ENCODE measurements at places on chromosomes 3 and 15.

GRCh38 chr15:84035399-84035766 is 200.2 kb upstream of the GOLGA6L4 start:
- peak; percentile 8 for DNase-seq

- no peak for DNase-seq
Measured at GRCh38 chr3:52281981-52282801, 3.7 kb upstream of the WDR82 start.

GRCh38 chr3:126349611-126350501 is 7.4 kb downstream of the KLF15 start:
- DNase-seq: no peak

- DNase-seq: no peak
Measured at GRCh38 chr15:71329497-71330260, 214.4 kb downstream of the THSD4 start.

DNA sequence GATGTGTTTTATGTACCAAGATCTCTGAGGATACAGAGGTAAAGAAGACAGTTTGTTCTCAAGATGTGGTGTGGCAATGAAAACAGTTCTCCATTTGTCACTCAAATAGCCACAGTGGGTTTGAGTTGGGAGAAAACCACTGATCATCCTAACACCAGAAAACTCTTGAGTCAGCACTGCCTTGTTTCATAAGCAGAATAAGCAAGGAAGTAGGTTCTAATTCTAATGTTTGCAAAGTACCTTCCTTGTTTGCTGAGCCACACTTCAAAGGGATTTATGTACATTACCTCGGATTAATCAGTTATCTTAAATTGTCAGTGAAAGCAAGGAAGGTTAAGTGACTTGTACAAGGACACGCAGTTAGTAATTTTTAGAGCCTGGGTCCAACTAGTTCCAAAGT is 107.8 kb upstream of the BOC start:
- no peak for DNase-seq

DNA sequence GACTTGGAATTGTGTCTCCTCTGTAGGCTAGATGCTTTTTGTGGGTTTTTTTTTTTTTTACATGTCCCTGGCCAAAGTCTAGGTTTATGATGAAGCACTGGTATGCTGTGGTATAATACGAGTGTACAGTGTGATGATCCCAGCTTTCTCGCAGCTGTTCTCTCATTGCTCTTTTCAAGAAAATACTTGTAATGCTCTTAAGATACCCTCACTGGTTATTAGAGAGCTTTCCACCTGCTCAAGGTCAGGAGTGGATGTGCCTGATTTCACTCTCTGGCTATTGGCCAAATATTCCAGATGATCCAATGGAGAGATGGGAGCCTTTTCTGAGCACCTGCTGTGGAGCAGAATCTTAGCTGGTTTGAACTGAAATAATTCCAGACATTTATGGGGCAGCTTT is 215.1 kb downstream of the MYRIP start:
- DNase-seq: no peak

GRCh38 chr3:149332771-149333170 is 665 bp downstream of the TM4SF18 start:
- no peak for DNase-seq

DNA sequence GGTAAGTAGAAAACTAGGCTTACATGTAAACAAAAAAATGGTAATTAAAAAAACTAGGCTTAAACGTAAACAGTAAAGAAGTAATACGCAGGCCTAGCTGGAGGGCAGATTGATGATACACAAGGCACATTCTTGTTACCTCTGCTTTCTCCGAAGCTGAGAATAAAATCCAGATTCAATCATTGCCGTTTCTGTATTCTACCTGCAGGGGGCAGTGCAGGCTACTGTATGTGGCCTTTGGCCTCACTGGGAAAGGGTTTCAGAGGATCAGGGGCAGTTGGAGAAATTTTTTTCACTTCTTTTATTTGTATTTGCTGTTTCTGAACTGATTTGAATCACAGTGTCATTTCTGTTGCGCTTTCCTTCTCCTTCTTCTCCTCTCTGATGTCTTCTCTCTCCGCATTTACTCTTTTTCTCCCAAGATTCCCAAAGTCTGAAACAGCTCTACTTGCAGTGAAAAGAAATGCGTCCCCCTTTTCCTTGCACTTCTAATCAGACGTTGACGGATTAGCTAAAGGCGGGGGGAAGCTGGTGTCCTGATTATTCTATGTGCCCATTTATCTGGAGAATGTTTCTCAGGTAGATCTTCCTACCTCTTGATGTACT is 67.1 kb upstream of the MCTP2 start:
- DNase-seq: peak; percentile 65

DNA sequence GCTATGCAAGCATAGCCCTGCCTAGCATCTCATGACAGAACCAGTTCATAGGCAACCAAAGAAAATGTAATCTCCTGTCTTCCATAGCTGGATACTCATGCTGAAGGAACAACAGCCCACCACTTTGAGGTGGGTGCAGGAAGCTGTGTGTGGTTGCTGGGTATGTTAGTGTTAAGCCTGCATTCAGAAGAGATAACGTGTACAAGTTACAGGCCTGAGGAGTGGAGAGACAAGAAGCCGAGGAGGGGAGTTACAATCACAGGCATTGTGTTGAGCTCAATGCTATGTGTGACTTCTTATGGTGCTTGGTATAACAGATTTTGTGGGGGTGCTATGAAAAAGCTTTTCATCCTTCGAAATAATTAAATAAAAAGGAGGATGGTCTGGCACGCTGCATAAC is 42.8 kb upstream of the SECISBP2L start:
- no peak for DNase-seq

DNA sequence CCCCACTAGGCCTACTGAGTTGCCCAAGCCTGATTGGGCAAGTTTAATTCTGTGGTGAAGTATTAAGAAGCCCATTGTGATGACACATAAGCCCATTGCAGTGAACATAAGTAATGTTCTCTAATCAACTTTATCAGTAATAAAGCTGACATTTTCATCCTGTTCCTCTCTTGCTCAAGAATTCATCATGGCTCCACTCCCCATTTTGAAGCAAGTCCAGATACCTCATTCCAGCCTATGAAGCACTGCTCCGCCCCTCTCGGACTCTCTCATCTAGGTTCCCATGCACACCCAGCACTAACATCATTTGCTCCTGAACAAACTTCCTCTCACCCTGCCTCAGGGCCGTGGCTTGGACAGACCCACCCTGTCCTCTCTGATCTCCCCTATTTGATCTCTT is 10.5 kb downstream of the SHF start:
- no peak for DNase-seq

DNA sequence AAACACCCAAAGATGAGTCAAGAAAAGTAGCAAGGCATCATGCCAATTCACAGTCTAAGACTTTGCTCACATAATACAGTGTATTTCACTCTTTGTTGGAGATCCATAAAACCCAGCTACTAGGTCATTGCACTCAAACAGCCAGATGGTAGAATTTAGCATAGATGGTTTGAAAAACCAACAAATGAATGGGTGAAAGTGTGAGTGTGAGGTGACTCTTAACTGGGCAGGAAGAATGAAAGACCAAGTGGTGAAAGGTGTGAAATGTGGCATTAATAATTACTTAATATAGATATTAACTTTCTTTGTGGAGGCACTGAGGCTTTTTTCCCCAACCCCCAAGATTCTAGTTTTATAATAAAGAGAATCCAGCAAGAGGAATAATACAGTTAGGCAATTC is 159.5 kb downstream of the SQOR start:
- no peak for DNase-seq

DNA sequence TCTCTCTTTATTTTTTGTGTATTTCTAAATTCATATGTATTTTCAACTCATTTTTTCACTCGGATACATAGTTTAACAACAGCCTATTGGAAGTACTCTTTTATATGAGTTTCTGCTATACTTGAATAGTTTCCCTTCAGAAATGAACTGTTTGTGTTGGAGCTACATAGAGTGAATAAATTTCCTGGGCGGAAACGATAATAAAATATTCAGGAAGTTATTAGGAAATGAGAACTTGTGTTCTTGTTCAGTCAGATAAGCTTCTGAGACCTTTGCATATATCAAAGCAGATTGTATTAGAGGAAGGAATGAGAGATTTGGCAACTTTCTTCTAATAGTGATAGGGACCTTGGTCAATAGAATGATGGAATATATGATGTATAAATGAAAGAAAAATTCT is 27.3 kb downstream of the NEO1 start:
- DNase-seq: no peak

- DNase-seq: no peak
Measured at GRCh38 chr3:150761831-150762661, 923 bp downstream of the SIAH2 start.

- DNase-seq: no peak
Measured at GRCh38 chr3:37764586-37764985, 97.1 kb upstream of the CTDSPL start.

- no peak for DNase-seq
Measured at GRCh38 chr3:190013943-190014924, 106.5 kb downstream of the P3H2 start.

DNA sequence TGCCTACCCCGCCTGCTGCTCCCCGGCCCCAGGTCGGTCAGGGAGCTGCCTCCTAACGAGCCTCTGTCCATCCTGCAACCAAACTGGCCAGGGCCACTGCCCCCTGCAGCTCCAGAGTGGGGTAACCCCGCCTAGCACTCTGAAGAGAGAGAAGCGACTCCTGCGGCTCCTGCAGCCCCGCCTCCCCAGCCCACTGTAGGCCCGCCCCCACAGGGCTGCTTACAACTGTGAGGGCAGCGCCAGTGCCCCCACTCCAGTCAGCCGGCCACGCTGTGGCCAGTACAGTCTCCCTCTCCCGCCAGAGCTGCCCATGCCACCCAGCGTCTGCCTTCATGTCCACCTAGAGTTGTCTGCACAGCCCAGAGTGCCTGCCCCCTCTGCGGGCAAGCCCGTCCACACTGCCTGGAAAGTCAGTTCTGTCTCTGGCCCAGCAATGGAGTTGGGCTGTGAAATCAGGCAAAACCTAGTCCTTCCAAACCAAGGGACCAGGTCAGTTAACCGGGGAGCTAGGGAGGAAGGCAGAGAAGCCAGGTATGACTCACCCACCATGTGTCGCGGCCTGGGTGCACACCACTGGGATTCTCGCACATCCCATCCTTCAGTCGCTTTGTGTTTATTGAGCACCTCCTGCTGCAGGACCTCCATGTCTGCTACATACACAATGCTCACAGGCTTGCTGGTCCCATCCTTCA is 2.4 kb downstream of the UCN2 start:
- no peak for DNase-seq

- no peak for DNase-seq
Measured at GRCh38 chr3:189455641-189456417, 175.4 kb upstream of the TP63 start.

DNA sequence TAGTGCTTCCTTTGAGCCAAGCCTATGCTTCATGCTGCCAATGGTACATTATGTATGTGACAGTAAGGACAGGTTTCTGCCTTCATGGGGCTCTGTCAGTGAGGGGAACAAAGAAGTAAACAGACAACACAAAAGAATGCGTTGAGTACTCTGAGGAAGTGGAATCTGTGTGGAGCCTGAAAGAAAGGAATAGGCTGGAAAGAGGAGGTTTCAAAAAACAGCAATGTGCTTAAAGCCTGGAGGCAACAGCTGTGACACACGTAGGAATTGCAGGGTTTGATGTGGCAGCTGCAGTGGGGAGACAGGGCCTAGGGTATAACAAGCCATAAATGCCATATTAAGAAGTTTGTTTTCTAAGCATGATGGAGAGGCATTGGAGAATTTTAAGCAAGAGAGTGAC is 316.7 kb downstream of the CLSTN2 start:
- peak; percentile 65 for DNase-seq

DNA sequence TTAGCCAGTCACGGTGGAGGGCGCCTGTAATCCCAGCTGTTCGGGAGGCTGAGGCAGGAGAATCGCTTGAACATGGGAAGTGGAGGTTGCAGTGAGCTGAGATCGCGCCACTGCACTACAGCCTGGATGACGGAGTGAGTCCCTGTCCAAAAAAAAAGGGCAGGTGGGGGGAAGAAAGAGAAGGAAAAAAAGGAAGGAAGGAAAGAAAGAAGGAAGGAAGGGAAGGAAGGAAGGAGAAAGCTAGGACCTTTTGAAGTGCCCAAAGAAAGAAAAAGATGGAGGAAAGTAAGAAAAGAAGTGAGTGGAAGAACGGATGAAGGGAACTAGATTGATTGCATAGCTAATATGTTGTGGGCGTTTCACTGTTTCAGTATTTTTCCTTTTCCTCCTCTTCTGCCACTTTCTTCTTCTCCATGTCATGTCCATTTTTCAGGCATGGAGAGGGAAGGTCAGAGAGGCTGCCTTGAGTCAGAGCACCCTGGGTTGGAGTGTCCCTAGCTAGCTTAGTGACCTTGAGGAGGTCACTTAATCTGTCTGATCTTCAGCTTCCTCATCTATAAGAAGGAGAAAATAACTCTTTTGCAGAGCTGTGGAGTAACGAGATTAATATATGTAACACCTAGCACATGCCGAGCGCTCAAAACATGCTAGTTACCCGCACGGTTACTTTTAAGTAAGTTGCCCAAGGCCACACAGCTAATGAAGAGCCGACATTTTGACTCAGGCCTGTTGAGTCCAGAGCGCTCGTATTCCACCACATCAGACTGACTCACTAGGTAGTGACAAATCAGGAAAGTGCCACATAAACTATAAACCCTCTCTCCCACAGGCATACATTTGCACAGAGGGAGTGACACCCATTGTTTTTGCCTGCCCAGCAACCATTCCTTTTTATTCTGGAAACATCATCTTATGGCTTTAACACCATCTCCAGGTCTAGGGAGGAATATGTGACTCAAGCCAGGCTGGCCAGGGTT is 42.2 kb downstream of the BHLHE40 start:
- DNase-seq: no peak

- no peak for DNase-seq
Measured at GRCh38 chr3:37054370-37054769, 61.1 kb downstream of the MLH1 start.

DNA sequence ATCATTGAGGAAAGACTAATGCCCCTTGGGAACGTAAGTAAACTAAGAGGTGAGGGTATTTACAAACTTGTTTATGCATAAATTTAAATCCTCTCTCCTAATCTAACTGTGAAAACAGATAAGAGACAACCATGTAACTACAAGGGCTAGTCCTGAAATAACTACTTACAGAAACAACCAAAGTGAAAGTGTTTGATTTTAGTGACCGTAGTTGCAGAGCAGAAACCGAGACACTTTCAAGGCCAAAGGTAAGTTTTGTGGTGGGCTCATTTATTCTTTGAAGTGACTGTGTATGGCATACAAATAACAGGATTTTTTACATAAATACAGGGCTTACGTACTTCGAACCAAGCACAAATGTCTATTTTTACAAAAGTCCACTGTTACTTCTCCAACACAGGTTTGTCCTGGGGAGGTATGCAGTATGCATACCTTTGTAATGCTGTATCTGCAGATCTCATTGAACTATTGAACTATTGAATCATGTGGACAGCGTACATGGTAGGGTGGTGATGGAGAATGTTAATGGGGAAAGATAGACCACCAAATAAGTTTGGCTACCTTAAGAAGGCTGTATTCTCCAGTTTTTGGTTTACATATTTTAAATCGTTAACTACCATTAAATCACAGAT is 99.6 kb upstream of the RBMS3 start:
- no peak for DNase-seq
